ENCODE measurements at places on chromosomes 6 and 20. TPM values are rescaled to one million over a fixed set of nuclear protein-coding genes. Genes with fewer than 3 reads are reported as not detected.

DNA sequence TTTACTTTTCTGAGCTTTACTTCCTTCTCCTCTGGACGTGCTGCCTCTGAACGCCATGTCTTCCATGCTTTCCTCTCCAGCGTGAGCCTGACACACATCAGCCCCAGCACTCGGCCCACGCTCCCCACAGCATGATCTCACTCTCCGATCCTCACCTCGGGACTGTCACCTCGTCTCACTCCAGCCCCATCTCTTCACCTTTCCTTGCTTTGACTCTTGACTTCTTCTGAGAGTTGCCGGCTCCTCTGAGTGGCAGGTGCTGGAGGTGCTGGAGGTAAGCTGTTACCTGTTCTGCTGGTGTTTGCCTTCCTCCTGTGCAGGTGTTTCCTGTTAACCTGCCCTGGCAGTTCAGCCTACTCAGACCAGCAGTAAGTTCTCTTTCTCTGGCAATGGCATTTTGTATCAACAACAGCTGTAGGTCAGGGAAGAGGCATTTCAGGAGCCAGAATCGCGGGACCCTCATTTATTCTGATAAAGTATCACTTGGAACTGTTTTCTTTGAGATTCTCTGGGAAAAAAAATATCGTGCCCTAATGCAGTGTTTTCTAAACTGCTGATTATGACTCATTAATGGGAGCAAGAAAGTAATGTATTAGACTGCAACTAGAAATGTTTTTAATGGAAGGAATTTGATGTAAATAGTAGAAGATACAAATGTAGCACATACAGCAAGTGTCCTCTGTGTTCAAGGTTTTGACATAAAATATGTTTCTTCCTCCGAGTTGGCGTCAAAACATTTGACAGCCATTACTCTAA, 106.5 kb downstream of the ARID1B start:
- DNase-seq, result peak; percentile 4

DNA sequence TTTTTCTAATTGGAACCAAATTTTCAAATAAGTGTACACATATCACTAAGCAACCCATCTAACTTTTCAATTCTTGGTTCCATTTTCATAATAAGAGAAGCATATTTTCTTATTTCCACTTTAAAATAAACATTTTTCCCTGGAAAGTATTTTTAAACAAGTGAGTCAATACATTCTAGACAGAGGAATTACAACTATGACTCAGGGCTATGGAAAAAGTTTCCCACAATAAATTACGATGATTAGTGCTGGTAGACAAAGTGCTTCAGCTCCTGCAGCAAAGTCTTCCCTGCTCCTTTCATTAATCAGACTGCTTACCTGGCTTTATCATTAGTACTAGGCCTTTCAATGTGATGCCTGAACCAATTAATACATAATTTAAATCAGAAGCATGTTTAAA, 322.5 kb downstream of the HACE1 start:
- DNase-seq, result no peak

DNA sequence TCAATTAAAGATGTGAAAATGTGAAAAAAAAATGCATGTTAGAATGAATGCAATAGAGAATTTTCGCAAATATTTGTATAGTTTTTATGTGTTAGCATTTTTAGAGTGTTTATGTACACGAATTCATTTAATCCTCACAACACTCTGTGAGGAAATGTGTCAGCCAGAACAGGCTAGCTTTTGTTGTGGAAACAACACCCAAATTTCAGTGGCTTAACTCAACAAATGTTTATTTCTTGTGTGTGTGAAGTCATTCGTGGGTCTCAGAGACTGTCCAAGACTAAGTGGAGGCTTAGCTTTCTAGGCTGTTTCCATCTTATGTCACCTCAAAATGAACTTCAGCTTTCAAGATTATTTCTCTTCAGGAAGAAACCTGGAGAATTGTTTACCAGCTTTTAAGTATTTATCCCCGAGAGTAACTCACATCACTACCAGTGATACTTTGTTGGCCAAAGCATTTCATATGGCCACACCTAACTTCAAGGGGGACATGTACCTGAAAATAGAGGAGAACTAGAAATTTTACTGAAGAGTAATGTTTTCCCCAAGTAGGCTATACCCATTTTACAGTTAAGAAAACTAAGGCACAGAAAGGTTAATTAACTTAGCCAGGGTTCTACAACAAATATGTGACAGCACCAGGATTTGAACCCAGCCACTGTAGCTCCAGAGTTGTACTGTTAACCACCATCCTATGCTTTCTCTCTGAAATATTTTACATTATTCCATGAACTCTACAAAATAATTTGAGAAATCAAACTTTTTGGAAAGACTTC, 306.1 kb downstream of the QKI start:
- no peak for DNase-seq

GRCh38 chr6:159190460-159190859, 21.3 kb downstream of the FNDC1 start:
- DNase-seq, result no peak

- DNase-seq, result no peak
Measured at GRCh38 chr6:4603291-4603690, 172.9 kb upstream of the CDYL start.

GRCh38 chr20:56503916-56504315, 20.6 kb upstream of the FAM209A start:
- DNase-seq, result no peak

- DNase-seq, result no peak
Measured at GRCh38 chr20:2032168-2032567, 38.3 kb upstream of the PDYN start.

GRCh38 chr20:31667315-31668285, 29.9 kb downstream of the COX4I2 start:
- DNase-seq, result no peak

DNA sequence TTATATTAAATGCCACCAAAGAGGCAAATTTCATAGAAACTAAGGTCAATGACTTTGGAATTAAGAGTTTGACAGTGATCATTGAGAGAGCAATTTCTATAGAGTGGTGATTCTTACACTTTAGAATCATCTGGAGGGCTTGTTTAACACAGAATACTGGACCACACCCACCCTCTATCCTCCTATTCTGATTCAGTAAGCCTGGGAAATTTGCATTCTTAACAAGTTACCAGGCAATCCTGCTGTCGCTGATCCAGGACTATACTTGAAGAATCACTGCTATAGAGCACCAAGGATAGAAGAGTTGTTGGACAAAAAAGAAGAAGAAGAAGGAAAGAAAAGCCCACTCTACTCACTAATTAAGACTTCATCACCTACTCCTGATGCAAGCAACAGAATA, 21.3 kb upstream of the TBX18 start:
- no peak for DNase-seq

DNA sequence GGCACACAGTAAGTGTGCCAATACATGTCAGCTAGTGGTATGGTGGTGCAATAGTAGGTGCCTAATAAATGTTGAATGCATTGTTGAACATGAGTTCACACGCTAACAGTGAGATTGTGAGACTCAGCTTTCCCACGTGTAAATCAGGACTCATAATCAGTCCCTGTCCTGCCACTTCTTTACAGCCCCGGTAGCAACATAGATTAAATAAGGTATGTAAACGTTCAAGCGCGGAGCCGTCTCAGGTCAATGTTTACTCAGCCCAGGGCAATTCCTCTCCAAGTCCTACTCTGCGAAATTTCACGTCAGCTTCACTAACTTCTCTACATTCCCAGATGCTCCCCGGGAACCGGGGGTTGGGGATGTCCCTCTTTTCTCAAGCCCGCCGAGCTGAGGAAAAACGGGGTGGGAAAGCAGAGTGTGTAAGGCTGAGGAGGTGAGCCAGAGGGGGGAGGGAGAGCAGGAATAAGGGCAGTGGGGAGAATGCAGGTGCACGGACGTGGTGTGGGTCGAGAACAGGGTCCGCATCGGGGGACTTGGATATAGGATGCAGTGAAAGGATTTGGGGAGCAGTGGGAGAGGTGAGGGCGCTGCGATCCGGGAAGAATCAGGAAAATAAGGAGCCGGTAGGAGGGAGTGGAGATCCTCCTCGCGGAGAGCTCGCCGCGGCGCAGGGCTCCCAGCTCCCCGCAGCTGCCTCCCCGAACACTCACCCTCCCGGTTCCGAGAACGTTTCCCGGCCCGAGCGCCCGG, 544 bp upstream of the TP53INP2 start:
- DNase-seq, result no peak

DNA sequence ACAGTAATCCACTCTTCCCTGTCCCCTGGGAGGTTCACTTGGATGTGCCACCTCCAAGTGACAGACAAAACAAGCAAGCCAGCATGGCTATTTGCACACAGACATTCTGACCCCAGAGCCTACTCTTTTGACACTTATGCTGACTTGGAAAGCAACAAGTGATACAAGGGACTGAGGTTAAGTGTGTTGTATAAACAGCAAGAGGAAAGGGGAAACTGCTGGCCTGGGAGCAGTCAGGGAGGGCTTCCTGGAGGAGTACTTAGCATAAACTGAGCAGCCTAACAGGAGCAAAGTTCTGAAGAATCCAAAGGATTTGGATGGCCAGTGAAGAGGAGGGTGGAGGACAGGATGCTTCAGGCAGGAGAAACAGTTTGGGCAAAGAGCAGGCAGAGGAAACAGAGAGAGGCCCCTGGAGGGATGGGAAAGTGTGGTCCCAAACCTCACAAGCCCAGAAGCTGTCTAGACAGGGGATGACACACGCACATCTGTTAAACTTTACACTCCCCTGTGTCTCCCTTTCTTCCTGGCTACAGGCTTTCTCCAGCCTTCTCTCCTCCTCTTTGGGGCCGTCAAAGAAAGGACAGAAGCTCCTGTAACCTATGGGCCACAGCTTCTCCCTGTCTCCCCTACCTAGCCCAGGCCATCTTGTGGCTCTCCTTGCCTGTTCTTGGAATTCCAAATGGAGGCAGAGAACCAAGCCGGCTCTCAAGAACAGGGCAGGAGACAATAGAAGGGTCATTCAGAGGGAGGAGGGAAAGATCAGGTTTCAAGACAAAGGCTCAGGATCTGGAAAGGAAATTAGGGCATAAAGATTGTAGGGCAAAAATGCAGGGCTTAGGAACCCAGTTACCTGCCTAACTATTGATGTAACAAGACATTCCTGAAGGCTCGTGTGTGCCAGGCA, 19.3 kb downstream of the SULF2 start:
- no peak for DNase-seq

- DNase-seq, result no peak
Measured at GRCh38 chr6:147285087-147285855, 81.1 kb downstream of the STXBP5 start.

DNA sequence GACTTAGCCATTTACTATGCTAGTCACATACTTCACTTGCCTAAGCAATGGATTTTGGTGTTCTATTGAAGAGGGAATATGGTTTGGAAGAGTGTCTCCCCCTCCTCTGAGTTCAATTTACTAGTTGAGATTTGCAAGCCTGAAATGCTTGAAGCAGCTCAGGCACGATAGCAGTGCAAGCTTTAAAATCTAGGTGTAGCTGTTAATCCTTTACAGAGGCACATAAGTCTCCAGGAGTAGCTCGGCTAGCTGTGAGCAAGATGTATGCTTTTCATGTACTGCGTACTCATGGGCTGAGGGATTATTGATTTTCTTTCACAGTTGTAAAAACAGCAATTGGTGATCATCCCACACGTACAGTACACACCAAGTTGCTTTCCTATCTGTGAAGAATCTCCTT, 726 bp downstream of the FLRT3 start:
- DNase-seq, result no peak

GRCh38 chr20:40414843-40415615, 274.0 kb downstream of the MAFB start:
- no peak for DNase-seq

DNA sequence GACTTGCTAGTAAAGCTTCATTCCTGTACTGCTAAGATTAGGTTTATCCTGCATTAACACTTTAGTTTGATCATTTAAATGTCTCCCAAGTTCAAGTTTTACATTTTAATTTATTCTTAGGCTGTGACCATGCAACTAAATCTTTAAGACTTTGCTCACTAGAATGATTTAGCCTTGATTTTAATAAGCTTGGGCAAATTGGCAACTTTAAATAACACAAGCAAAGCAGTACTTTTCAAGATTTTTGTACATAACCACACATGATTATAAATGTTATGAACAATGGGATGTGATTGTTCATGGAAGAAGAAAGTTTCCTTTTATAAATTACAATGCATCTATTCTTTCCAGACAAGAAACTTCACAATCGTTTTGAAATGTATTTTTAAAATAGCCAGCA, 948.0 kb upstream of the EPHA7 start:
- DNase-seq, result no peak

DNA sequence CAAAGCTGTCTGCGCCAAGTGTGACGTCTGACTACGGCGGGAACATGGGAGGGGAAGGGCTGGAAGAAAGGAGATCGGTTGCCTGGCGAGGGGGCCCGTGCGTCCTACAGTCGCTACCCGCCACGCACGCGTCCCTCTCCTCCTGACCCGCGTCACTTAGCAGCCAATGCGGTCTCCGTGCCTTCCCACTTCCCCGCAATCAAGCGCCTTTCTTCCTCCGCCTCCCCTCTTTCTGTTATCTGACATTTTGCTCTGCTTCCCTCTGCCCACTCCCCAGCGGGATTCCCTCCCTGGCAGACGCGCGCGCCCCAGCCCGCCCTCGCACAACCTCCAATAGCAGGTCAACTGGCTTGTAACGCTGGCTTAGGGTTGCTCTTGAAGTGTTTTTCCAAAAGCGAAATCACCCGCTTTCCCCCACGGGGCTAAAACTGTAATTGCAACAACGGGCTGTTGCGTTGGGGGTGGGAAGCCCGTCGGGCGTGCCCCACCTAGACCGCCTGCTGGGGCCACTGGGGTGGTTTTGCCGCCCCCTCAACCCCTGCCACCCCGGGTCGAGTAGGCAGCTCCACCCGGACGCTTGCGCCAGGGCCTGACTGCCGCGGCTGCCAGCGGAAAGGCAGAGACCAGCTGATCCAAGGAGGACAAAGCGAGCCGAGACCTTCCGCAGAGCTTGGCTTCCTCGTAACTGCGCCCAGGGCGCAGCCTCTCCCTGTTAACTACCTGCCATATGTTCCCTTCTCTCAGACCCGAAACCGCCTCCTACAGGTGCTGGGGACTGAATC, 6.2 kb upstream of the SOX4 start:
- no peak for DNase-seq

GRCh38 chr20:33697129-33697528, 10.9 kb upstream of the E2F1 start:
- no peak for DNase-seq

DNA sequence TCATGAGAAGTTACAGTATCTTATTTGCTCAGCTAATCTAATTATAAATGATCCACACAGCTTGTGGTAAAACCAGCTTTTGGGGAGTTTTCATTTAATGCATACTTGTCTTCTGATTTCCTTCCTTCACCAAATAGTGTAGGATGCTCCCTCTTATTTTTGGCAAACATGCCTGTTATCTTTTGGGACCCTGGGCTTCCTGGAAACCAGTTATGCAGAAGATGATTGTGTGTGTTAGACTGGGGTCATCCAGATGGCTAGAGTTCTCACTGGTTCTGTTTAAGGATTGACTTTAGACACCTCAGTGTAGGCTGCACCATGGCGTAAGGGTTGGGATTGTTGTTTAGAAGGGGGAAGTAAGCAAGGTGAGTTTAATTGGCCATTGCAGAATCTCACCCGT, 61.3 kb downstream of the PTPN1 start:
- no peak for DNase-seq

- DNase-seq, result no peak
Measured at GRCh38 chr20:7220755-7221154, 453.3 kb downstream of the BMP2 start.

GABBR1 gene
- 82.6 TPM for total RNA-seq

BPIFA1 gene
- not detected for total RNA-seq

ADAM33 gene
- not detected for total RNA-seq

IRF4 gene
- total RNA-seq, result 67.2 TPM

HEY2 gene
- 0.25 TPM for total RNA-seq

LY6G5C gene
- total RNA-seq, result 8.5 TPM

XKR7 gene
- total RNA-seq, result not detected

RIPPLY2 gene
- not detected for total RNA-seq

PNPLA1 gene
- total RNA-seq, result 0.22 TPM

BTN1A1 gene
- not detected for total RNA-seq

CFAP206 gene
- total RNA-seq, result not detected

Measured in T-cell (primary cell).